ENCODE measurements at places on chromosomes 7 and 10.

- no peak for DNase-seq
These were observed 304.4 kb downstream of the GRID1 start for GRCh38 chr10:86062198-86062550.

DNA sequence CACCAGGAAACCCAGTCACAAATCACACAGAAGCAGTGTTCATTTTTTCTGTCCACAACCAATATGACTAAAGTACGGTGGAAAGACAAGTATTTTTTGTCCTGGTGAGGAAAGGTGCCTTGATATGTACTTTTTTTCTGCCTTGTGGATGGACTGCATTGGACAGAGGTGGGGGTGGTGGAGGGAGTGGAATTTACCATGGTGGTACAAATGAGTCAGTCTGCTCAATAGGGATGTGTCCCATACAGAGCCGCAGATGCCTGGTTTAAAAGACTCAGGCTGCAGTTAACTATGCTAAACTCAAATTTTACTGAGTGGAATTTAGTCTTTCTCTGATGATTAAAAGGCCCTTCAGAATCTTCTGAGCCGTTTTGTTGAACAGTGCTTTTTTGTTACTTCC lies 674.5 kb upstream of the GALNT17 start:
- DNase-seq, result no peak

- DNase-seq, result peak; percentile 64
These were observed at the start of gene HTRA1 for GRCh38 chr10:122461367-122461728. HTRA1 (plus strand) TSS chr10:122461553; CDS start chr10:122461653, 100 bp downstream.

GRCh38 chr7:90346336-90347125 lies at the start of gene GTPBP10:
GTPBP10 (plus strand) TSS chr7:90346716; CDS start chr7:90346742, 26 bp downstream.
- peak; percentile 94 for DNase-seq

DNA sequence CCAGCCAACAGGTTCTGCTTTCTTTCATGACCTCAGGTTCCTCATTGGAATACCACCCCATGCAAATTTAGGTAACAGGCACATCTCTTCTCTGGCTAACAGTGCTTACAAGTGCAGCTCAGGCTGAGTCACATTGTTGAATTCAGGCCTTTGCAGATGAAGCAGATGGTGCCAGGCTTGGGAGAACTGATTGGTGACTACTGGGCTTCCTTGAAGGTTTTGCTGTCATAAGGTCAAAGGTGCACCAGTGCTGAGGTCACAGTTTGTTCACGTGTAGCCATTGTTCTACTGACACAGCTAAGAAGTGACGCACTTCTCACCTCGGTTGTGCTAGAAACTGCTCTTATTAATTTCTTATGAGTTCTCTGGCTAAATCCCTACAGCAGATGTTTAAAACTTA lies 128.6 kb upstream of the BMPER start:
- no peak for DNase-seq

DNA sequence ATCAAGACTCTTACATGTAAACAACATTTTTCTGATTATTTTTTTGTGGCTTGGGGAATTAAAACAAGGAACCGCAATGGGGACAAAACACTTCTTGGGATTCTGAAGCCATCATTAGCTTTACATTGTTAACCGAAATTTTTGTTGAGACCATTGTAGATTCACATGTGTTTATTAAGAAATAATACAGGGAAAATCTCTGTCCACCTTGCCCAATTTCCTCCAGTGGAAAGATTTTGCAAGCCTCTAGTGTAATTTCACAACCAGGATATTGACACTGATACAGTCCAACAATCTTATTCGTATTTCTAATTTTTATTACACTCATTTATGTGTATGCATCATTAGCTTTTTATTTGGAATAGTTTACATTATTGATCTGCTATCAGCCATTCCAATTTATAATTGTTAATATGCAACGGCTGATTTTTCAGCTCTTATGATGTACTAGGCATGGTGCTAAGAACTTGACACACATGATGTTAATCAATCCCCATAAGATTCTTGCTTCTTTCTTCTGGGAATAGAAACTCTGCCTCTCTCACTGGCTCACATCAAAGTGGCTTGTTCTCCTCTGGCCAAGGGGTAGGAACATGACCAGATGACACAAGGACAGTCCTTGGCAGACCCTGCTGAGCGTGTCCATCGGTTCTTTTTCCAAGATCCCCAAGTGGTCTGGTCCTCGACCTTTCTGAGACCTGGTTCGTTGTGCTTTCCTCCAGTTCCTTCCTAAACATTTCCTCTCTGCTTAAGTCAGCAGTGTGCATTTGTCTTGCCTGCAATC lies 137.6 kb downstream of the ADAM12 start:
- peak; percentile 68 for DNase-seq

DNA sequence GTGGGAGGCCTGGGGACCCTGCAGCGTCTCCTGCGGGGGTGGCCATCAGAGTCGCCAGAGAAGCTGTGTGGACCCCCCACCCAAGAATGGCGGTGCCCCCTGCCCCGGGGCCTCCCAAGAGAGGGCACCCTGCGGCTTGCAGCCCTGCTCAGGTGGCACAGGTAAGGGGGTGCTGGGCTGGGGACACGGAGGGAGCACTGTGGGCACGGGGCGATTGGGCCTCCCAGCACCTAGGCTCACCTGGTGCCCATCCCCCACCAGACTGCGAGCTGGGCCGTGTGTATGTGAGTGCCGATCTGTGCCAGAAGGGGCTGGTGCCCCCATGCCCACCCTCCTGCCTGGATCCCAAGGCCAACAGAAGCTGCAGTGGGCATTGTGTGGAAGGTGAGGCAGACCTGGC lies 29.6 kb upstream of the ZNF467 start:
- no peak for DNase-seq

DNA sequence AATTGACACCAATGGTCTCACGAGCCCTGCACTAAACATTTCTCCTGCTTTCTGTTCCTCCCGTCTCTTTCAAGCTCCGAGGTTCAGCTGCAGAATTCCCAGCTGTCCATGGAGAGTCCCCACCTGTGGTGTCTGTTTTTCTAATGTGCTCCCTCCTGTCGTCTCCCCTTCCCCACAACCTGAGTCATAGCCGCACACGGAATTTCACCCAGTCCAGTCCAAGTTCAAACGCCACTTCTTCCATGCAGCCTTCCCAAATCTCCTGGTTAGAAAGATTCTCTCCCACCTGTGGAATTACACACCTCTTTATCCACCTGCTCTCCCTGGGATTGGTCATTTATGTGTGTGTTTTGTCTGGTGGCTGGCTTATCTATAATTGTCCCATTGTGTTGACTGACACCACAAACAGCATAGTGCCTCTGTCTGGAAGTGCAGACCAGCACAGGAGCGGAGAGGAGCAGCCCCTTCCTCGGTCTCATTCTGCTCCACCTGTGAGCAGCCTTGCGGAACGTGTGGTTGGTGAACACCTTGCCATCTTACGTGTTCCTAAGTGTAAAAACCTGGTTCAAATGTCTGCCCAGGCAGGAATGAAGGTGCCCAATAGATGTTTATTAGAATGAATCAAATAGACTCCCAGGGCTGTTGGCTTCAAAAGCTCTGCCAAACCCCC lies 3.3 kb upstream of the DIP2C start:
- DNase-seq, result no peak

- DNase-seq, result no peak
These were observed 191.2 kb upstream of the MGMT start for GRCh38 chr10:129275886-129276285.

GRCh38 chr10:132199854-132200311 lies 13.1 kb downstream of the DPYSL4 start:
- no peak for DNase-seq

DNA sequence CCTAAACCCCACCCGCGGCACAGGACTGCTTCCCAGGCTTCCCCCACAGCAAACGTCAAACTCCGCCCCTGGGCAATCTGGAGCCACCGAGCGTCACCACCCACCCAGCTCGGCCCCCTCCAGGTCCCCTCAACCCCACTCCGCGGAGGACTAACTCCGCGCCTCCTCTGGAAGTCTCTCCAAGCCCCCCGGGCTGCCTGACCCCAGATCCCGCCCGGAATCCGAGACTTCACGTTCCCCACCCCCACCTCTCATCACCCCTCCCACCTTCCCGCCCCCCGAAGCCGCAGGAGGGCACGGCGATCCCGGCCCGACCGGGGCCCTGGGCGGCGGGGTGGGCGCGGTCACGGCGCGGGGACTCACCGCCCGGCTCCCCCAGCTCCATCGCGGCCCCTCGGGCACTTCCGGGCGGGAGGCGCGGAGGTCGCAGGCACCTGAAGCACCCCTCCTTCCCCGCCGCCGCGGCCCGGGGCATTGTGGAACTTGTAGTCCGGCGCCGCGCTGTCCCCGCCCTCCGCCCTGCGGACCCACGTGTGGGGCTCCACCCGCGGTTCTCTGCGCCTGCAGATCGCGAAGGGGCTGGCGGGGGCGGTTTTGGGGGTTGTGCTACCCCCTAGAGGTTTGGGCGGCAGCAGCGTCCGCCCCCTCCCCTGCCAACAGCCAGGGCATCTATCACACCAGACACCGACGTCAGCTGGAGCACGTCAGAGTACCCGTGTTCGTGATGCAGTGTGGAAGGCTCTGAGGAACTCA lies at the start of gene TMUB1:
TMUB1 (minus strand) TSS at position 423 of the 753 bp plus-strand sequence. CDS start 930 bp downstream, outside the sequence.
- DNase-seq, result peak; percentile 70

GRCh38 chr10:14782691-14783363 lies 8.1 kb upstream of the FAM107B start:
- peak; percentile 45 for DNase-seq

DNA sequence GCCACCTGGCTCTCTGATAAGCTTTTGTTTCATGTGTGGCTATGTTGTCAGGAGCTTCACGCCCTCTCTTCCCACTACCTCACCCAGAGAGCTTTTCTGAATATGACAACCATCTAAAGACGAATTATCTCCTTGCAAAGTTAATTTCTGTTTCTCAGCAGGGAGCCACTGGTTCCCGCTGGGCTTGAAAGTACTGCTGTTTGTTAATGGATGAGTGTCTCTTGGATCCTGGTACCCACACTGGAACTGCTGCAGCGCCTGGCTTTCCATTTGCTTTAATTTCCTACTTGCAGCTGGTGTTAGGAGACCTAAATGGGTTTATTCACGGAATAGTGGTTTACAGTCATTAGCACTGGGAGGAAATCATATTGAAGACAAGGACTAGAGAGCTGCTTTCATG lies 267.9 kb upstream of the LRGUK start:
- DNase-seq, result no peak

GRCh38 chr10:23955456-23956225 lies 253.3 kb upstream of the KIAA1217 start:
- DNase-seq, result no peak

- no peak for DNase-seq
These were observed 10.8 kb downstream of the ADAMTS14 start for GRCh38 chr10:70682920-70683600.

GRCh38 chr10:47423476-47423875 lies 39.4 kb upstream of the ZNF488 start:
- no peak for DNase-seq

DNA sequence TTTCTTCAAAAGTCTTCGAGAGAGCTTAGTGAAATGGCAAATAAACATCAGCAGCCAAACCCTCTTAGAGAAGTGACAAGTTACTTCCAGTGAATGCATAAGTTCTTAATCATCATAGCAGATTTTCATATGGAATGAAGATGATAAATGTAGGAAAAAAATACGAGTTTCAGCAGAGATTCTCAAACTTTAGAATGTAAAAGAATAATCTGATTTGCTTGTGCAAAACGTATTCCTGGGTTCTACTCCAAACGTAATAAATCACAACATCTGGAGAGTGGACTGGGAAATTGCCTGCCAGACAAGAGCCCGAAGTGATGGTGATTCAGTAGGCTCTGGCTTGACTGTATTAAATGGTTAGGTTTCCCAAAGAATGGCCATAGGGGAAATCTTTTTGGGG lies 62.2 kb downstream of the AKR1E2 start:
- no peak for DNase-seq

GRCh38 chr7:2924866-2925840 lies 81.0 kb upstream of the GNA12 start:
- DNase-seq, result no peak

DNA sequence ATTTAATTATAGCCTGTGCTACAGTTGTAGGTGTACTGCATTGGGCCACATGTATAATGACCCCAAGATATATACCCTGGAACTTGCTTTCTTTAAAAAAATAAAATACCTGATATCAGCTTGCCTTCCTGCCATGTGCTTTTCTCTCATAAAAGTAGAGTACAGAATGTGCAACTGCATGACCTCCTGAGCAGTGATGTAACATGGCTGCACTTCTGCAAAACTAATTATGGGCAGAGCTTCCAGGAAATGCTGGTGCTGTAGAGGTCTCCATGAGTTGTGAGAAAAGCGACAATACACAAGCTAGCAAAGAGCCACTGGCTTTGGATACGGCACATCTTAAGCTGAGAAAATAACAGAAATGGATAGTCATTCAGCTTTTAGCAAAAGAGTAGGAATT lies 6.5 kb upstream of the ERLIN1 start:
- no peak for DNase-seq

- no peak for DNase-seq
These were observed 522.9 kb downstream of the NRG3 start for GRCh38 chr10:82397854-82398253.

GRCh38 chr7:75621124-75621523 lies 117.6 kb downstream of the HIP1 start:
- DNase-seq, result no peak

DNA sequence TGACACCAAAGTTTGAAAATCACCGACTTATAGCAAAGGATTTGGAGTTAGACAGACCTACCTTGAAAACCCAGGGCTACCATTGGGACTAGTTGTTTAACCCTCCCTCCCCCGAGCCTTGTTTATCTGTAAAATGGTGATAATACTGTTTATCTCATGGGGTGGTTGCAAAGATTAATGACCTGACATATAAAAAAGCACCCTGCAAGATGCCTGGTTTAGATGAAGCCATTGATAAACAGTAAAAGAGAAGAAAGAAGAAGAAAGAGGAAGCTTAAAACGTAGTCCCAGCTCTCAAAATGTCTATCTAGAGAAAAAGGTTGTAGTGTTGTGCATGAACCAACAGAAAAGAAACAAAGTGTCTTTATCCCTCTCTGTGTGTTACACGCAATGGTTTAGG lies 145.7 kb downstream of the FGFR2 start:
- no peak for DNase-seq

- DNase-seq, result peak; percentile 78
These were observed 43.2 kb downstream of the ASB13 start for GRCh38 chr10:5623081-5623748.

DNA sequence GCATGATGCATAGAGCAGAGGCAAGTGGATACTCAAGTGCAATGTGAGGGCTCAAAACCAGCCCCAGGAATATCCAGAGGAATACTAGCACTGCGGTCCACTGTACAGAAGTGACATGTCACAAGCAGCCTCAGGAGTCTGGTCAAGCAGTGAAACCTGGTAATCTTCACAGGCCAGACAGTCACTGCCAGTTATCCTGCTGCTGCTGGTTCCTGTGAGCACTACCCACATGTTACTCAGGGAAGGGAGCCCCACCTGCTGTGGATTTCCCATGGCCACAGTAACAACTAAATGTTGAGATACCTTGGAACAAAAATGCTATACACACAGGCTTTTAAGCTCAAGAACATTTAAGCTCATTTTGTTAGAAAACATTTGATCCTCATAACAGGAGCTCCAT lies 103.0 kb downstream of the RNF133 start:
- no peak for DNase-seq

DNA sequence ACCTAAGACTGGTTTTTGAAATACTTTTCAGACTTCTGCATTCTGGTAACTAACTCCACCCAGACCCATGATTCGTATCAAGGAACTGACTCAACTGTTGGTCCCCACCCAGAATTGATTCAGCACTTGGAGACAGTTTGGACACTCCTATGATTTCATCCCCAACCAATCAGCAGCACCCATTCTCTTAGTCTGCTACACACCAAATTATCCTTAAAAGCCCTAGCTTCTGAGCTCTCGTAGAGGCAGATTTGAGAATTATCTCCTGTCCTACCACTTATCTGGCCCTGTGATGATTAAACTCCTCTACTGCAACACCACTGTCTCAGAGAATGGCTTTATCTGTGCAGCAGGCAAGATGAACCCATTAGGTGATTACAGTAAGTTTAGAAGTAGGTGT lies 7.7 kb upstream of the GSTO1 start:
- no peak for DNase-seq

All from mesenchymal stem cell (in vitro differentiated cells and primary cell).